ENCODE measurements at places on chromosomes 3 and 15.

DNA sequence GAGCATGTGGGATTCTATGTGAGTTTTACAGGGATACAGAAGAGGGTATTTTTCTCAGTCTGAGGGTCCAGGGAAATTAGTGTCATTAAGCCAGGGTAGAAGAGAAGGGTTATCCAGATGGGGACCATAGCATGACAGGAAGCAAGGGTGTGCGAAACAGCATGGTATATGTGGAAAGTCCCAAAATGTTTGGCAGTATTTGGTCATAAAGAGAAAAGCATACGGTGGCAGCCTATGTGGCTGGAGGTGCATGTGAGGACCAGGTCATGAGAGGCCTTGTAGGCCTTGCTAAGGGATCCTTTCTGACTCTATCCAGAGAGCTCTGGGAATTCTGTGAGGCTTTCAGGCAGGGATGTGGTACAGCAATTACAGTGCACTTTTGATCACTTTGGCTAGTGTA is 411.4 kb downstream of the AGBL1 start:
- H3K36me3 ChIP-seq = no peaks in the 10 kb centered on the region
- H3K27ac ChIP-seq = no peak overlapping the region
- H3K4me1 ChIP-seq = peaks cover 8% of the 10 kb centered on the region
- no peak overlapping the region for H3K4me3 ChIP-seq
- peaks cover 14% of the 10 kb centered on the region for H3K27me3 ChIP-seq

GRCh38 chr15:94125156-94125555 is 106.2 kb upstream of the MCTP2 start:
- H3K27me3 ChIP-seq = peaks cover 16% of the 10 kb centered on the region
- no peaks in the 10 kb centered on the region for H3K36me3 ChIP-seq
- H3K27ac ChIP-seq = no peak overlapping the region
- DNase-seq = no peak
- no peak overlapping the region for H3K4me3 ChIP-seq
- H3K4me1 ChIP-seq = peaks cover 4% of the 10 kb centered on the region

DNA sequence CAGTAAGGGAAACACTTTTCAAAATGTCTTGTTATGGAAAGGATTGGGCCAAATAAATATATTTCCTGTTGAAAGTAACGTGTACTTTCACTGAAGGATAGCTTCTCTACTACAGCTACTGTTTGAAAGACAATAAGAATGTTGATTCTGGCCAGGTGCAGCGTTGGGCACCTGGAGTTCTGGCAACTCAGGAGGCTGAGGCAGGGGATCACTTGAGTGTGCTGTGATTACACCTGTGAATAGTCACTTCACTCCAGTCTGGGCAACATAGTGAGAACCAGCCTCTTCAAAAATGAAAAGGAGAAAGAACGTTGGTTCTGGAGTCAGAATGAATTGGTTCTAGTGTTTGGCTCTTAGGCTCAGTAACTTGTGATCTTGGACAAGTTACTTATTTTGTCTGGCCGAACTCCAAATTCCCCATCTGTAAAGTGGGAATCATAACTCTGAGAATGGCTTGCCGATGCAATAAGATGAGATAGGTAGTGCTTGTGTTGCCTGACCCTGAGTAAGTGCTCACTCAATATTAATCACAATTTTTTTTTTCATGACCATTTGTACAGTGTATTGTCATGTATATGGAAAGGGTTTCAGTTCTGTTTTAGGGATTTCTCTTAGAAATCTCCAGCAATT is 310.8 kb downstream of the PTPRG start:
- no peak overlapping the region for H3K4me3 ChIP-seq
- no peak overlapping the region for H3K27ac ChIP-seq
- no peaks in the 10 kb centered on the region for H3K27me3 ChIP-seq
- DNase-seq = no peak

DNA sequence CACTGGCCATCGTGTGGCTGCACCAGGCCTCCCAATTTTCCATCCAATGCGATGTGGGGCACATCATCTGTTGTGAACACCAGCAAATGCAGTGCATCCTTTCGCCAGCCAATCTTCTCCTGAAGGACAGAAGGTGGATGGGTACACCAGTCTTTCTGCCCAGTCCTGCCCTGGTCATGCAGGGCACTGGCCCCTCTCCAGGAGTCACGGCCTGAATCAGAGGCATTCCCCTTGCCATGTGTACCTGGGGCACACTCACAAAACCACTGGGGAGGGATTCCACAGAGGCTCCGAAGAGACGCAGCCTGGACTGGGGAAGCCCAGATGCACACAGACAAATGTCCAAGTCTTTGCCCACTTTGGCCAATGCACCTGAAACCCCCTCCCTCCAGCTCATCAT is 65.8 kb downstream of the ITGB5 start:
- DNase-seq = no peak
- H3K4me1 ChIP-seq = peaks cover 14% of the 10 kb centered on the region
- peaks cover 33% of the 10 kb centered on the region for H3K36me3 ChIP-seq
- H3K27ac ChIP-seq = no peak overlapping the region
- H3K4me3 ChIP-seq = no peak overlapping the region
- H3K27me3 ChIP-seq = no peaks in the 10 kb centered on the region

- H3K4me3 ChIP-seq = no peak overlapping the region
- H3K36me3 ChIP-seq = no peaks in the 10 kb centered on the region
- no peaks in the 10 kb centered on the region for H3K4me1 ChIP-seq
- no peaks in the 10 kb centered on the region for H3K27me3 ChIP-seq
- no peak for DNase-seq
Measured at GRCh38 chr15:31806106-31806505, 224.2 kb upstream of the CHRNA7 start.

DNA sequence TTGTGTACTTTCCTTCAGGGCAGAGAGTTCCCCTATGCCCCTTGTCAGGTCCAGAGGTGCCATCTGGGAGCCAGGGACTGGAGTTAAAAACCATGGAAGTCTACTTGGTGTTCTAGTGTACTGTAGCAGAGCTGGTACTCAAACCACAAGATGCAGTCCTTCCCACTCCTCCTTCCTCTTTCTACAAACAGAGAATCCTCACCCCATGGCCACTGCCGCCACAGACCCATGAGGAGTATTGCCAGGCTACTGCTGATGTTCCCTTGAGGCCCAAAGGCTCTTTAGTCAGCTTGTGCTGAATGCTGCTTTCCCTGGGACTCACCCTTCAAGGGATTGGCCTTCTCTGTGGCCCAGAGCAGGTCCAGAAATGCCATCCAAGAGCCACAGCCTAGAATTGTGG is 229.2 kb upstream of the ZPLD1 start:
- H3K27me3 ChIP-seq = no peaks in the 10 kb centered on the region
- no peak overlapping the region for H3K4me3 ChIP-seq
- H3K27ac ChIP-seq = no peak overlapping the region
- DNase-seq = no peak
- no peaks in the 10 kb centered on the region for H3K36me3 ChIP-seq

GRCh38 chr15:65790694-65791334 is 1.3 kb downstream of the DENND4A start:
- peaks cover 16% of the 10 kb centered on the region for H3K4me1 ChIP-seq
- peak overlapping the region; percentile 76 for H3K27ac ChIP-seq
- no peaks in the 10 kb centered on the region for H3K27me3 ChIP-seq
- H3K36me3 ChIP-seq = no peaks in the 10 kb centered on the region
- DNase-seq = no peak
- H3K4me3 ChIP-seq = peak overlapping the region; percentile 98

GRCh38 chr15:84598250-84598649 is 2.6 kb upstream of the ZSCAN2 start:
- peaks cover 4% of the 10 kb centered on the region for H3K36me3 ChIP-seq
- H3K4me1 ChIP-seq = peaks cover 5% of the 10 kb centered on the region
- H3K27ac ChIP-seq = no peak overlapping the region

GRCh38 chr3:53158765-53159155 is 2.2 kb upstream of the PRKCD start:
- H3K36me3 ChIP-seq = no peaks in the 10 kb centered on the region
- peak overlapping the region; percentile 81 for H3K27ac ChIP-seq
- H3K4me1 ChIP-seq = peaks cover 39% of the 10 kb centered on the region

- no peaks in the 10 kb centered on the region for H3K36me3 ChIP-seq
- H3K4me1 ChIP-seq = peaks cover 23% of the 10 kb centered on the region
- H3K4me3 ChIP-seq = no peak overlapping the region
- no peak overlapping the region for H3K27ac ChIP-seq
Measured at GRCh38 chr15:66878761-66879160, 176.7 kb downstream of the SMAD6 start.

GRCh38 chr3:124373524-124373923 is 356.7 kb upstream of the UMPS start:
- no peak overlapping the region for H3K4me3 ChIP-seq
- H3K27ac ChIP-seq = no peak overlapping the region
- H3K27me3 ChIP-seq = no peaks in the 10 kb centered on the region
- no peak for DNase-seq
- peaks cover 10% of the 10 kb centered on the region for H3K36me3 ChIP-seq
